ENCODE measurements at places on chromosomes 16 and 17.

- no peak for DNase-seq
Observed at GRCh38 chr16:35628976-35629375, 2169.6 kb downstream of the TP53TG3F start.

DNA sequence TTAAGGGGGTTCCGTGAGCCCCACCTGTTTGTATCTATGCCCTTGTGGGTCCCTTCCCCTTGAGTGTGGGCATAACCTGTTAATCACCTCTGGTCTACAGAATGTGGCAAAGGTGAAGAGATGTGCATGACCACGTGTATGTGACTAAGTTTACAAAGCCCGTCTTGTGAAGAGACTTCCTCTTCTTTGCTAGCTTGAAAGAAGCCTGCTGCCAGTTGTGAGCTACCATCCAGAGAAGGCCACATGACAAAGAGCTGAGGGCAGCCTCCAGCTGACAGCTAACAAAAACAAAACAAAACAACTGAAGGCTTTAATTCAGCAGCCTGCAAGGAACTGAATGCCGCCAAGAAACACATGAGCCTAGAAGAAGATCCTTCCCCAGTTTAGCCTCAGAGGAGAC is 112.0 kb downstream of the AXIN2 start:
- DNase-seq = no peak

DNA sequence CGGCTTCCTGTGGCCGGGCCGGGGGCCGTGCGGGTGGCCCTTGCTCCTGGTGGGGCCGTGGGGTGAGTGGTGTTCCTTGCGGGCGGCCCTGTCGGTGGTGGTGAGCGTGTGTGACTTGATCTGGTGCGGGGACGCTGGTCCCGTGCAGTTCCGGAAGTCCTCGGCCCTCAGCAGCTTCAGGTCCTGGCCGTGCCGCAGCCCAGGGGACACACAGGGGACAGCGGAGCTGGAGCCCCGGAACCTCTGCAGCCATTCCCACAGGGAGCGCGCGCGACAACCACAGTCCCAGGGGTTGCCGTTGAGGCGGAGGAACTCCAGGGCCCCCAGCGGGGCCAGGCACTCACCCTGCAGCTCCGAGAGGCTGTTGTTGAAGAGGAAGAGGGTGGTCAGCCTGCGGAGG is 88.4 kb downstream of the RTN4RL1 start:
- DNase-seq = no peak

- DNase-seq = no peak
Observed at GRCh38 chr17:944266-944826, 35.2 kb downstream of the NXN start.

DNA sequence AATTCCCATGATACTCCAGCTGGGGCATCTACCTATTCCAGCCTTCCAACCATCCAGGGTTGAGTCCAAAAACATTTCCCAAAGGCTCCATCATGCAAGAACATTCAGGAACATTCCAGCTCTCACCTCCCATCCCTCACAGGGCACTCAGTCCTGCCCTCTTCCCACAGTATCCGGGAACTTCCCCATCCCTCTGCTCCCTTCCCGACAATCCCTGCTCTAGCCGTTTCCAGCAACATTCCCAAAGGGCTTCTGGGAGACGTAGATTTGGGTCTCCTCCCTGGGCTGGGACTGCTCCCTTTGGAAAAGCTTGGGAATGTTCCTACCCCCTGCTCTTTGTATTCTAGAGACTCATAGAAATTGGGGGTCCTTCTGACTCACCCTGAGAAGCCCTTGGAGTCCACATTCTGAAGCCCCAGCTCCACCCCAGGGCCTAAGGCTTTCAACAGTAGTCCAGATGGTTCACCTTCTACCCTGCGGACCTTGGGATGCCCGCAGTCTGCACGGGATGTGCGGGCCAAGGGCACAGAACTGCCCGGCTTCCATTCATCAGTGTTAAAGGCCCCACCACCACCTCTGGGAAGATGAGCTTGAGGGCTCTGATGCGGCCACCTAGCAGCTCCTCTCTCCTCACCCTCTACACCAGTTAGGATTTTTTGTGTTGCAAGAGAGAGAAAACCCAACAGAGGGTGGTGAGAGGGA is 25.4 kb downstream of the NGFR start:
- DNase-seq = no peak

DNA sequence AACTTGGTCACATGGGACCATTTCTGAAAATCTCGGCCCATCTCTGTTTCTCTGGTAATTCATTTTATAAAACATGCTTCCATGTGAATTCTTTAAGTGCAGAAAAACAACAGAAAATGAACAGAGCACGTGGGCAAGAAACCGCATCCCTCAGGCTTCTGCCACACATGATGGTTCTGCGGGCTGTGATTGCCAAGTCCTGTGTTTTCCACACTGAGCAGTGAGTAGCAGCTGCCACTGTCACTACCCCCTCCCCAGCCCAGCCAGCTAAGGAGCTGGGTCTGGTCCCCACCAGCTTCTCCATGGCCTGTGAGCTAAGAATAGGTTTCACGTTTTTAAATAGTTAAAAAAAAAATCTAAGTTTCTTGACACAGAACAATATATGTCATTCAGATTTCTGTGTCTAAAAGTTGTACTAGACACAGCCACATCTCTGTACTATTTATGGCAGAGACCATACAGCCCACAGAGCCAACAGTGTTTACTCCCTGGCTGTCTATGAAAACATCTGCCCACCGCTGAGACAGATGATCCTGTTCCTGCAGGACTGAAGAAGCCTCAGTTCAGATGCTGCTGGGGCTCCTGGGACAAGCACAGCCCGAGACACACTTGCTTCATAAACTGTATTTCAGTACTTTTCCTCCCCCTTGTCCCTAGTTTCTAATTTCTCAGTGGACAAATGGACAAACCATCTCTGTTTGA is 41.5 kb downstream of the USP22 start:
- DNase-seq = peak; percentile 29

DNA sequence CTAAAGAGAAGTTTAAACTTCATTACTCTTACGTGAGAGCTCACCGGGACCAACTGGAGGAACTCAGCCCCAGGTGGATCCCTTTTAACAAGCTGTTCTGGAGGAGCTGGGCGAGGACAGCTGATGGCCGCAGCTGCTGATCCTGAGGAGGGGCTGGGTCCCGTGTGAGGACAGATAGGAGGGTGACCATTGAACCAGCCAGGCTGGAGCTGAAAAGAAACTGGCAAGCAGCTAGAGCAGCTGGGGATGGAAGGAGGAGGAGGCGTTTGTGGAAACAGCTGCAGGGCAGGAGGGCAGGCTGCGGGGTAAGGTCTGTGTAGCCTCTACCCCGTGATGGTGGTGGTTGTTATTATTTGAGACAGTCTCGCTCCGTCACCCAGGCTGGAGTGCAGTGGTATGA is 119.5 kb downstream of the AATF start:
- DNase-seq = no peak

GRCh38 chr17:30300818-30301217 is 9.1 kb upstream of the BLMH start:
- DNase-seq = no peak

- DNase-seq = no peak
Observed at GRCh38 chr17:37745801-37746426, 1.1 kb upstream of the HNF1B start.

DNA sequence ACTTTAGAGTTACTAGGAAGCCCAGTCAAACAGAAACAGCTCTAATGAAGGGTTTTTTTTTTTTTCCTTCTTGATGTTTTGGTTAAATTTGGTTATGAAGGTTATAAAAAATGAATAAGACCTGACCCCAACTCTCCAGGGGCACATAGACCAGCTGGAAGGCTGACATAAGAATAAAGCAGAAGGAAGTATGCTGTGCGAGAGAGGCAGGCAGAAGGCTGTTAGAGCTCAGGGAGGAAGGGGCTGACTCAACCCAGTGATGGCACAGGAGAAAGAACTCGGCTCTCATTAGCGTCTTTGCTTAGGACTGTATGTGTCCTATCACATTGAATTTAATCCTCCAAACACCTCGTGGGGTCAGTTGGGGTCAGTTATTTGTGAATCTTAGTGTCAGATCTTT is 474.6 kb downstream of the PMP22 start:
- no peak for DNase-seq

- no peak for DNase-seq
Observed at GRCh38 chr17:51647826-51648225, 387.5 kb downstream of the UTP18 start.

DNA sequence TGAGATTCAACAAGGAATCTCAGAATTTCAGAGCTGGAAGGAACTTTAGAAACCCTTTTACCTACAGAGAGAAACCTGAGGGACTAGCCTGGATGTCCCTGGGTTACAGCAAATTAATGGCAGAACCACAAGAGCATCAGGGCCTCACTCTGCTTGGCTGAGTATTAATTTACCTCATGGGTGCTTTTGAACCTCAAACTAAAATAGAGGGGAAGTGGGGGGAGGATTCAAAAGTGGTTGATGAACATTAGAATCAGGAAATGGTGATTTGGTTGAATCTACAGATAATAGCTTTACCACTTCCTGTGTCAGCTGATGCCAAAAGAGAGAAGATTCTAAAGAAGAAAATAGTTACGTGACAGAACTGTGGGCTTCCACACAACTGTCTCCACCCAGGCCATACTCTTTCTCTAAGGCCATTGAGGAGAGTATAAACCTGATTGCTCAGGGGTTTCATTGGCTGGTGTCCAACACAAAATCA is 11.3 kb upstream of the SKAP1 start:
- no peak for DNase-seq

DNA sequence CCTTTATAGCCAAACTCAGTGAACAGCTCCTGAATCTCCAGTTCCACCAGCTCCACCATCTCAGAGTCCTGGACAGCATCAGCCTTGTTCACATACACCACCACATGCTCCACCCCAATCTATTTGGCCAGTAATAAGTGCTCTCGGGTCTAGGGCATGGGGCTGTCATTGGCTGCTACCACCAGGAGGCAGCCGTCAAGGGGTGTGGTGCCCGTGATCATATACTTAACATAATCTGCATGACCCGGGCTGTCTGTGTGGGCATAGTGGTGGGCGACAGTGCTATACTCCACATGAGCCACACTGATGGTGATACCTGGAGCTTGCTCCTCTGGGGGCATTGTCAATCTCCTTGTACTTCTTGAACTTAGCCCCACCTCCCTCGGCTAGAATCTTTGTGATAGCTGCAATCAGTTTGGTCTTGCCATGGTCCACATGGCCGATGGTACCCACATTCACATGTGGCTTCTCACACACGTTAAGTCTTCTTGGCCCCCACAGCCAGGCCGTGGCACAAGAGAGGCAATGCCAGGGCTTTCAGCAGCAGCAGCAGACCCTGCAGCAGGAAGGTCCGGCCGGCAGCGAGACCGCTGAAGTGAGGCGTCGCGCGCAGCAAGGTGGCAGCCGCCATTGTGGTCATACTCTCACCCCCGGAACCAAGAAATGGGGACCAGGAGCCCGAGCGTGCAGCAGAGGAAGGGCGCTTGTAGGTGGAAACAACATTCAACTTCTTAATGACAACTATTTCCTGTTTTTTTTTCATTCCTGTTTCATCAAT is 210.3 kb upstream of the WSB1 start:
- no peak for DNase-seq

- DNase-seq = no peak
Observed at GRCh38 chr17:2170023-2170422, 115.1 kb downstream of the HIC1 start.

DNA sequence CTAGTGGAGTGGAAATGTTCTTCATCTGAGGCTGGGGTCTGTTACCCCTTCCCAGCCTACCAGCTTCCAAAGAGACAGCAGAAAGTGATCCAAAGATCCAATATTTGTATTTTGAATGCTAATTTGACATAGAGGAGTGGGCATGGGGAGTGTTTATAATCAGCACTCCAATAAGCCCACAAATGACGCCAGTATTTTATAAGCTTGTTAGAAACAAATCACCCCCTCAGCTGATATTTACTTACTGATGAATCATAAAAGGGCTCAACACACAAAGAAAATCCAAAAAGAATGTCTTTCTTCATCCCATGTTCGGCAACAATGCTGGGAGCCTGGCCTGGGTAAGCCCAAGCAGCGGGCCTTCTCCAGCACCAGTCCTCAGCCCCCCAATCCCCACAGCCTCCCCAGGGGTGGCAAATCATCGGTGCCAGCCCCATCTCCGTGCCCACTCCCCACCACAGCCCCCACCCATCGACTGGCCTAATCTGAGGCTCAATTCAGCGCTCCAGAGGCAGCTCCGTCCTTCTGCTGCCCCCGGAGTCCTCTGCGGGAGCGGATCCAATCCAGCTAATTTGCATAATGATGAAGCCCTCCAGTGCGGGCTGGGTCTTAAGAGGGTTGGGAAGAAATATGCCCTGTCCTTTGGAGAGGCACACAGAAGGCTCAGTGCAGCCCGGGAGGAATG is 169.5 kb downstream of the C16orf78 start:
- DNase-seq = no peak

DNA sequence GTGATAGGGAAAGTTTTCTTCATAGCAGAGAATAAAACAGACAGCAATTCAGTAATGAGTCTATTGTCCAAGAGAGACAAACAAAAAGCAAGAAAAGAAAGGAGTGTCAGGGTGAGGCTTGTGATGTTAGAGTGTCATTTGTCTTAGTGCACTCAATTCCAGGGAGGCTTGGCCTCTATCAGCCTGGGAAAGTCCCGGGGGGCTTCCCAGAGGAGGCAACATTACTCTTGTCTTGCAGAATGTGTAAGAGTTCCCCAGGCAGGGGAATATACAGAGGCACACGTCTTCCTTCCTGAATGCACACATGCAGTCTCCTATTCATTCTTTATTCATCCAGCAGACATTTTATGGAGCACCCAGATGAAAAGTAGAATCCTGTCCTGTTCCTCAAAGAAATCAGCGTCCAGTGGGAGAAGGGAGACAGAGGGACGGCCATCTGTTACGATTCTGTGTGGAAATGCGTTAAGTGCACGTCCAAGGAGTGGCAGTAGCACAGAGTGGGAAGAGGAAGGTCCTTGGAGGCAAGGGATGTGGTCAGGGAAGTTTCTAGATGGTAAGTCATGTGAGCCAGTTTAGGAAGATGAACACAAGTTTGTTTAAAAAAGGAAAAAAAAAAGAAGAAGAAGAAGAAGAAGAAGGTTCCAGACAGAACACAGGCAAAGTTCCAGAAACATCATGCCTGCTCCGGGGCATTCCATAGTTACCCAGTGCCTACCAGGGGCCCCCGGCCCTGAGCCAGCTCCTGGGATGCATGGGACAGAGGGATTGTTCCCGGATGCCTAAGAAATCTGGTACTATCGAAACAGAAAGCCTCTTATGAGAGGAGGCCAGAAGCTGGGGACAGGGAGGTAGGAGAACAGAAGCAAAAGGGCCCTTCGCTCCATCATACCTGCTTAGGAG is 21.1 kb downstream of the CACNG4 start:
- DNase-seq = no peak

DNA sequence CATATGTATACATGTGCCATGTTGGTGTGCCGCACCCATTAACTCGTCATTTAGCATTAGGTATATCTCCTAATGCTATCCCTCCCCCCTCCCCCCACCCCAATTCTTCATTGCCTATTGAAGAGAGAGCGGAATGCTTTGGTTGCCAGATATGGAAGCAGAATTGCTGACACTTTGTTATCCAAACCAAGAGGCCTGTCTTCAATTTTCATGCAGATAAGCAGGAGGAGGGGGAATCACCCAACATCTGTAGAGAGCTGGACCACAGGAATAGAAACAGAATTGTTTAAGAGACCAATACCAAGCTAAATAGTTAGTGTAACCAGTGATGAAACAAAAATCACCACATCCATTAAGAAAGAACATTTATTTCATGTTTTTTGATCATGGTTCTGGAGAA is 7.1 kb downstream of the ASPA start:
- DNase-seq = no peak

- DNase-seq = no peak
Observed at GRCh38 chr16:30117768-30118167, 4.4 kb upstream of the GDPD3 start.

All from cerebellar cortex (tissue), 1 donor.